Central memory CD8-positive, alpha-beta T cell (primary cell): ENCODE measurements at places on chromosomes 16 and 17.

GRCh38 chr16:79247386-79247785 is 353.2 kb downstream of the MAF start:
- no peak for DNase-seq

GRCh38 chr16:55494994-55495421 is 13.9 kb upstream of the LPCAT2 start:
- no peak for DNase-seq

DNA sequence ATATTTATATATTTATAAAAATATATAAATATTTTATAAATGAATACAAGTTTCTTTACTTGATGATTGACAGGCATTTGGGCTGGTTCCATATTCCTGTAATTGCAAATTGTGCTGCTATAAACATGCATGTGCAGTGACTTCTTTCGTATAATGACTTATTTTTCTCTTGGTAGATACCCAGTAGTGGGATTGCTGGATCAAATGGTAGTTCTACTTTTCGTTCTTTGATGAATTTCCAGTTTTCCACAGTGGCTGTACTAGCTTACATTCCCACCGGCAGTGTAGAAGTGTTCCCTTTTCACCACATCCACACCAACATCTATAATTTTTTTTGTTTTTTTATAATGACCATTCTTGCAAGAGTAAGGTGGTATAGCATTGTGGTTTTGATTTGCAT is 7.8 kb downstream of the ACSM2B start:
- DNase-seq = no peak

- no peak for DNase-seq
Observed at GRCh38 chr16:49786926-49787557, 68.9 kb downstream of the ZNF423 start.

GRCh38 chr16:50531359-50531758 is 16.8 kb upstream of the NKD1 start:
- no peak for DNase-seq

GRCh38 chr17:41972571-41973407 is 6.2 kb downstream of the CNP start:
- DNase-seq = no peak

- no peak for DNase-seq
Observed at GRCh38 chr16:59881376-59881775, 1147.3 kb upstream of the GOT2 start.

- DNase-seq = no peak
Observed at GRCh38 chr17:12395733-12396354, 269.8 kb upstream of the MYOCD start.

DNA sequence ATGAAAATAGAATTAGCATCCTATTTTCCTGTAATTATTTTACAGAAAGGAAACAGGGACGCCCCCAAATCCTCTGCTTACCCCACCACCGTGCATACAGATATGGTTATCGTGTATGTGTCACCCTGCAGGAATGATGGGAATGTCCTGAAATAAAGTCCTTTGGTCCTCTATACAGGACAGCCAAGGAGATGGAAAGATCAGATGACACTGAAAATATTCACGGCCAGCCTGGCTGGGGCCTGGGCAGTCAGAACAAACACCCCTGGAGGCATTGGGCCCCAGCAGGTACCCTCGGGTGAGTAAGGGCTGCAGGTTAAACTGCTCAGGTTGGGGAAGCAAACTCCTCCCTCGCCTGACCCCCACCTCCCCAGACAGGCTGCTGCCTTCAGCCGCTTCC is 368.0 kb downstream of the FOXL1 start:
- no peak for DNase-seq

DNA sequence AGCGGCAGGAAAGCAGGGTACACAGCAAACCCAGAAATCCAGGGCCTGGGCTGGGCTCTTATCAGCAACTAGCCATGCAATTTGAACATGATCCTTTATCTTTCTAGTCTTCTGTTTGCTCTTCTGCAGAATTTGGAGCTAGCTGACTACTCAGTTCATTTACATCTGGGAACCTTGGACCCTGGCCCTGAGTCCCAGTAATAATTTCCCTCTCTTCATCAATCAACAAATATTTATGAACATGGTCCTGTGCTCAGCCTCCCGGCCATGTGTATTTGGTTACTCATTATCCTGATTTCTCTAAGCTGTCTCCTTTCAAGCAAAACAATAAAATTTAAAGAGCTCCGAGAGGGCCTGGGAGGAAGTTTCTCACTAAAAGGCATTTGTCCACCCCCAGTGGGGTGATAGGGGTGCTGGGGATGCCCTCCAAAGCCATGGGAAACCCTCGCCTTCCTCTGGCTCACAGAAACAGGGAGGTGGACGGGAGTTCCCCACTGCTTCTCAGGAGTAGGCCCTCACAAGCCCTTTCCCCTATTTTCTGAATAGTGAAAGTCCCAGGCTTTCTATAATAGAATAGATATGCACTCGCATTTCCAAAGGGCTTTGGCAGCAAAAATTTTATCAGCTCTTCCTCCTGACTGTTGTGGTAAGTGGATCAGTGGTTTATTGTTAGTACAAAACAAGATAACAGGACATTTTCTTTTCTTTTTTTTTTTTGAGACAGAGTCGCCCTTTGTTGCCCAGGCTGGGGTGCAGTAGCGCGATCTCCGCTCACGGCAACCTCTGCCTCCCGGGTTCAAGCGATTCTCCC is 6.9 kb upstream of the WDR59 start:
- no peak for DNase-seq

- DNase-seq = no peak
Observed at GRCh38 chr17:81646869-81647600, 9.3 kb downstream of the PDE6G start.

- no peak for DNase-seq
Observed at GRCh38 chr17:732067-732901, at the start of gene TLCD3A. TSS of gene TLCD3A (plus strand) at chr17:732596. CDS start at chr17:732648, 52 bp downstream.

DNA sequence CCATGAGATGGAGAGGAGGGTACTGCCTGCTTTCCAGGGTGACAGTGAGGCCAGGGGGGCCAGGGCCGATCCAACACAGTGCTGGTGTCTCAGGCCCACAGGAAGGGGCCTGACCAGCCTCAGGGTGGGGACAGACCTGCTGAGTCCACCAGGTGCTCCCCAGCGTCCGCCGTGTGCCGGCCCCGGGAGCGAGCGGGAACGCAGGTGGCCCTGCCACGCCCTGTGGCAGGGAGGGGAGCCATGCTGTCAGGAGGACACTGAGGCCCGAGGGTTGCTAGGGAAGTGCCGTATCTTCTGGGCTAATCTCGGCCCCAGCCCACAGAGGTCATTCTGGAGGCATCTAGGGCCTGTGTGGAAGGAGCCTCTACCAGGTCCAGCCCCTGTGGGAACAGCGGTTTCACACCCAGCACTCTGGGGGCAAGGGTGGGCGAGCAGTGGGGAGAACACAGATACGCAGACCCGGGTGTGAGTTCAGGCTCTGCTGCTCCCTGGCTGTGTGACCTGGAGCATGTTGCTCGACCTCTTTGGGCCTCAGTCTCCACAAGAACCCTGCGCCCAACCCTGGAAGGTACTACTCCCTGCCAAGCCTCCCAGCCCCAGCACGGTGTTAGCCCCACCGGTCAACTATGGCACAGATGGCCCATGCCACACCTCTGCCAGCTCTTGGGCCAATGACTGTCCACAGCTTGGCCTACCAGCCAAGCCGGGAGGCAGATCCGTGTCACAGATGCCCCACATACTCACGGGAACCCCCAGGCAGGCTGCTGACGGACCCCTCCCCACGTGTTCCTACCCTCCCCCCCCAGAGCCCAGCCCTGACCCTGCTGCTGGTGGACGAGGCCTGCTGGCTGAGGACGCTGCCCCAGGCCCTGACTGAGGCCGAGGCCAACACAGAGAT is 43.9 kb upstream of the ZC3H18 start:
- DNase-seq = no peak

GRCh38 chr17:37787055-37787757 is 42.3 kb upstream of the HNF1B start:
- no peak for DNase-seq
